ENCODE measurements at places on chromosomes 7 and 10.

- DNase-seq: no peak
These were observed 90.5 kb downstream of the WIPF3 start for GRCh38 chr7:29896685-29897411.

- DNase-seq: no peak
These were observed 972.5 kb upstream of the CELF2 start for GRCh38 chr10:10044922-10045764.

- no peak for DNase-seq
These were observed 80.3 kb upstream of the UCN3 start for GRCh38 chr10:5284311-5285057.

DNA sequence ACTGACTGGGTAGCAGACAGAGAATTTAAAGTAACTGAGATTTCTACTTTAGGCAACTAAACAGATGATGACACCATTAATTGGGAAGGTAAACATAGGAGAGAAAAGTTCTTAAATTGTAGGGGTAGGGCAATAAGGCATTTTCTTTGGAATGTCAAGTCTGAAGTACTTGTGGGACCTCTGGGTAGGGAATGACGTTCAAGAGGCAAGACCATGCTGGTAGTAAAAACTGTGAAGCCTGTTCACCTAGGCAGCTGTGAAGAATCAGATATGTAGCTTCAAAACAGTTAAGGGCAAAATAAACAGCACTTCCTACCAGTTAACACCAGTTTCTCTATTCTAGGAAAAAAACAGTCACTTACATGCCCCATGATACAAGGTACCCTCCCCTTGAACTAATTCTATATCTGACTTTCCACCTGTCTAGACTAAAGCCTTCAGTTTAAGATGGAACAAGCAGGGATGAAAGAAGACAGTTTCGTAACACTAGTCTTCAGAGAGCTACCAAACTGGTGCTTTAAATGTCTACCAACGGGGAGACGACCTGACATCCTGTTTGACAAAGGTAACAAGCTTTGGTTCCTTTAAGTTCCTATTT lies 63.1 kb upstream of the KCNIP2 start:
- DNase-seq: no peak

All from NCI-H1092 (cell line).